ENCODE measurements at places on chromosomes 4 and X.
A peak's percentile ranks its signal among the peaks of the same experiment; 100 is the strongest.

- DNase-seq, result peak; percentile 7
Observed at GRCh38 chrX:30888526-30889146, 418 bp downstream of the TAB3 start.

DNA sequence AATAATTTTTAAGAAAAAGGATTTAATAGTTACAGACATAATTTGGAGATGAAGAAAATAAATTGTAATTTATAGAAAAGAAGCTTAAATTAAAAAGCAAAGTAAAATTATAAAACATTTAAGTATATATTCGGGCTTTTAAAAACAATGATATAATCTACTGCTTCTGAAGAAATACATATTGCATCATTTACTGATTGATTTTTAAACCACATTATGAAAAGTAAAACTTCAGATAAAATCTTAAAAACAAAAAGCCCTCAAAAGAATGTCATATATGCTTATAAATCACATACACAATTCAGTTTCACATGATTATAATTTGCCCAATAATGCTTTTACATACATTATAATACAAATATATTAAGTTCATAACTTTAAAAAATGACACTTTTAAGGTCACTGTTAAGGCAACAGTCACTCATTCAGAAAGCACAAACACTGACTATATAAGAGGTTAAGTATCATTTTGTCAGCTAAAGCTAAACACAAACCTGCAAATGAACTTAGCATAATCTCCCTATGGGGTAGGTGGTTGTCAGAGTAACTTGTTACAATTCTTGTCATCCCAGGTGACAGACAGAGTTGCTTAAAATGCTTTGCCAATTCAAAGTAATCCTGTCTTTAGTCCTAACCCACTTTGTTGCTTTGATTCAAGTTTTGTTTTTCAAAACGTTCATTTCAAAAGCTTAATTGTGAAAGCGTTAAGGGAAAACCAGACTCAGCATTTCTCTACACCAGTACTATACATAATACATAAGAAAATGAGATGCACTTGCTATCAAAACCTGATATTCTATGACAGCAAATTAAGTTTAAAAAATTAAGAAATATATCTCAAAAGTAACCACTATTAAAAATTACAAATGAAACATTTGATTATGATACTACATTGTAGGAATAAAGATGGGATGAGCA lies 90.6 kb upstream of the MAB21L2 start:
- no peak for DNase-seq

DNA sequence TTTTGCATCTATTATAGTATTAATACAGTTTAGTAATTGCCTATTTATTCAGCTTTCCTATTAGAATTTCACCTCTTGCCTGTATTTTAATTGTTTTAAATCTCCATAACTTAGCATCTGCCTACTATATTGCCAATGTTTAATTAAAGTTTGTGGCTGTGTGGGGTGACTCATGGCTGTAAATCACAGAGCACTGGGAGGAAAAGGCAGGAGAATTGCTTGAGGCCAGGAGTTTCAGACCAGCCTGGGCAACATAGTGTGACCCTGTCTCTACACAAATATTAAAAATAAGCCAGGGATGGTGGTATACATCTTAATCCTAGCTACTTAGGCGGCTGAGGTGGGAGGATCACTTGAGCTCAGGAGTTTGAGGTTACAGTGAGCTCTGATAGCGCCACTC lies 14.5 kb upstream of the CCSER1 start:
- DNase-seq, result no peak

DNA sequence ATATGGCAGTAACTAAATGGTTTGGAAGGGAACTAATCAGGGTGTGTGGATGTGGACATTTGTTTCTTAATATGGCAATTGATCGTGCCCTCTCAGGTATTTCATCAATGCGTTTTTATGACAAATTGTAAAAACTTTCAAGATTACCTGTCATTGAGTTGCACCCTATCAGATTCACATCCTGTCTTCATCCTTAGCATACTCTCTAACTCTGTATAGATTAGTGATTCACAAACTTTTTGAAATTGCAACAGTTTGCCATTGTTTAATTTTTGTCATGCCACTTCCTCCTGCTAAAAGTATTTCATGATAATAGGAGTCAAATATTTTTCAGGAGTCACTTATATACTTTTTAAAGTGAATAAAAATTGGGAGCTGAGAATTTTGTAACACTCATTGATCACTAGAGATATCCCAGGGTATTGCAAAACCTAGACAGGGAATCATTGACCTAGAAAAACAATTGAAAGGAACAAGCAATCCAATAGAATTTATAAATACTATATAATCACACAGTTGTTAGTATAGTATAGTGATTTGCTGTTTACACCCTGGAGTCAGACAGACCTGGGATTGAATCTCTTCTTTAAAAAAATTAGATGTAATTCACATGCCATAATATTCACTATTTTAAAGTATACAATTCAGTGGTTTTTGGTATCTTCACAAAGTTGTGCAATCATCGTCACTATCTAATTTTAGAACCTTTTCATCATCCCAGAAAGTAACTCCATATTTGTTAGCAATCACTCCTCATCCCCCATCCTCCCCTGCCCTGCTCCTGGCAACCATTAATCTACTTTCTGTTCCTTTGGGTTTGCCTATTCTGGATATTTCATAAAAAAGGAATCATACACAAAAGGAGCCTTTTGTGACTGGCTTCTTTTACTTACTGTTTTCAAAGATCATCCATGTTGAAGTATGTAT lies 8.9 kb downstream of the MID2 start:
- DNase-seq, result no peak

Data from cerebellum (tissue), 4 donors.